ENCODE measurements at places on chromosomes 11 and 22. TPM values are rescaled to one million over a fixed set of nuclear protein-coding genes. Genes with fewer than 3 reads are reported as not detected.

The GRM5 gene
- 0.05 TPM for polyA plus RNA-seq

The OR4B1 gene
- polyA plus RNA-seq = not detected

The POU2AF2 gene
- not detected for polyA plus RNA-seq

The MYBPC3 gene
- 0.49 TPM for polyA plus RNA-seq

The MYOD1 gene
- 100 TPM for polyA plus RNA-seq

The OR51B4 gene
- polyA plus RNA-seq = not detected

DNA sequence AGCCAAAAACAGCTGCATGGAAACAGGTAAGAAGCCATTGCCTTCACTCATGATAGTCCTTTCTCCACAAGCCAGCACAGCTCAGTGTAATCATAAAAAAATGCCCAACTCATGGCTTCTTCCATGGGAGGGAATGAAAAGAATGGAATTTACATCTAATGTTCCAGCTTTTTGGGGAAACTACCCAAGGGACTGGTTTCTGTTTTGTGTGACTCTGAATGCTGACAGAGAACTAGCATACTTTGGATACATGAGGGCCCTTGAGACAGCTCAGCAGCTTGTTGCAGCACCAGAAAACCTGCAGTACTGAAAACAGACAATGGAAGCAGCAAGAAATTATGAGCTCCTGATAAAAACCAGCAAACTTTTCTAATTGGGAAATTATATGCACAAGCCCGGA, 24.2 kb upstream of the HORMAD2 start:
- no peak for DNase-seq

DNA sequence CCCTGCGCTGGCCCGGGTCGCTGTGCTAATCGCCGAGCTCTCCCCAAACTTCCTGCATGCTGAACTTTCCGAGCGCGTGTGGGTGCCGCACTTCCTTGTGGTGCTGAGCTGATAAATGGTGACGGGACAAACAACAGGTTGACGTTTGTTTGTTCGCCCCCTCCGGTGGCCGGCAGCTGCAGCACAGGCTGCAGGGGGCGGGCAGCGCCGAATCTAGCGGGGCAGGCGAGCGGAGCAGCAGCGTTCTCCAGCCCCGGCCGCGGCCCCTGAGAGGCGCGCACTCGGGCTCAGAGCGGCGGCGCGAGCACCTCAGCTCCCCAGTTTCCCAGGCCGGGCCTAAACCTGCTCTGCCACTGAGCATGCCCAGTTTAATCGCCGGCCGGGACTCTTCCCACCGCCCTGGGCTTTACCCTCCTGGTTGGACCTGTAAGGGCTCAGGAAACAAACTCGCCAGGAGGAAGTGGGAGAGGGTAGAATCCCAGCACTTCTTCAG, at the start of gene PDGFD:
Gene PDGFD, minus strand, starts transcription at position 120 of the 493 bp plus-strand sequence.
- DNase-seq = peak; percentile 78

DNA sequence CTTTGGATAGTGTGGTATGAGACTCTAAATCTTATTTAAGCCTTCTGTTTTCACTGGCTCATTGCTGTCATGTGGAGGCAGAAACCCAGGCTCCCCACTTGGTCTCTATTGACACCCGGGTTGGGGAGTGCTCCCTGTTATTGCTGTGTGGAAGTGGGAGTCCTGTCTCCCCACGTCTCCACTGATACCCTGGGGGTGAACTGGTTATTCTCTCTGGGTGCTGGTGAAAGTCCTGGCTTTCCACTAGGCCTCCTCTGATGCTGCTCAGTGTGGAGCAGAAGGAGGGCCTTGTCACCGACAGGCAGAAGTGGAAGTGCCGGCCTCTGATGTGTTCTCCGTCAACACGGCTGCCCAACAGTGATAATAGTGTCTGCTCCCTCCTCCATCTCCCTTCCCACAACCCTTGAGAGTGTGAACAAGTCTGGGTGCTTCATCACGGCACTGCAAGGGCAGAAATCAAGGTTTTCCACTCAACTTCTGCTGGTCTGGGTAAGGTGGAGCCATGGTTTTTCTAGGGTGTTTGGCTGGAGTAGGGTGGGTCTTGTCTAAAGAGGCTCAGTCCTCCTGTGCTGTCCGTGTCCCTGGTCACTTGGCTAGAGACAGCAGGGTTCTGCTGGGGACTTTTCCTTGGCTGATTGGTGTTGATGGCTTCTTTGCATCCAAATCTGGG, 240.7 kb upstream of the B3GAT1 start:
- DNase-seq = no peak

DNA sequence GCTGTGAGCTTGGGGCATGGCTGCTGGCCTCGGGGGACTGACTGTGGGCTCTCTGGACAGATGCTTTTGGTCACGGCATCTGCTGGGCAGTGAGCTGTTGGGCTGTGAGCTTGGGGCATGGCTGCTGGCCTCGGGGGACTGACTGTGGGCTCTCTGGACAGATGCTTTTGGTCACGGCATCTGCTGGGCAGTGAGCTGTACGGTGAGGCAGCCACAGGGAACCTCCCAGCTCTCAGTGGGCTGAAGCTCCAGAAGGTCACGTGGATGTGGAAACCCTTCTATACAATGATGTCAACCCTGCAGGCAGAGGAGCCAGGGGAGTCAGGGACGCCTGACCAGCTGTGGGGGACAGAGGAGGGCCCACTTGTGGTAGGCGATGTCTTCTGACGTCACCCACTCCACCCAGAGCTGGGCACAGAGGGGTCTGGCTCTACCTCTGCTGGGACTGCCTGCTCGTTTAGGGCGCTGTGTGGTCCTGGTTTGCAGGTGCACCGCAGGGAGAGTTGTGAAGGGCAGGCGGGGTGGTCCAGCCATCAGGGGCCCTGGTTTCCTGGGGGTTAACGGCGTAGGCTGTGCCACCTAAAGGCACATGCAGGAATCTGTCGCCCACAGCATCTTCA, 1331.3 kb downstream of the BRD1 start:
- DNase-seq = no peak

- no peak for DNase-seq
Measured at GRCh38 chr11:94305146-94305545, 766 bp downstream of the IZUMO1R start.

DNA sequence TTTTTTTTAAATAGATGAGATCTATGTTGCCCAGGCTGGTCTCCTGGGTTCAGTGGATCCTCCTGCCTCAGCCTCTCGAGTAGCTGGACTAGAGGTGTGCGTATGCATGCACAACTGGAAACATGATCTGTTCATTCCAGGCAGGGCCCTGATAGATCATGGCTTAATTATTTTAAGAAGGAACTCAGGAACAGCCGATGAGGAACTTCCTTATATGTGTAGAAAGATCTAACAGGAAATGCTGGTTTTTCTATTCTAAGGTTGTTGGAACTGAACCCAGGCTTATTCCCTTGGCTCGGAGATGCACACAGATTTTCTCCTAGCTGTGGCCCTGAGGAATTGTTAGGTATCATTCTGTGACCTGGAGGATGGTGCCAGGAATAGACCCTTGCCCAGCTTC, 32.4 kb downstream of the SPECC1L start:
- peak; percentile 19 for DNase-seq

DNA sequence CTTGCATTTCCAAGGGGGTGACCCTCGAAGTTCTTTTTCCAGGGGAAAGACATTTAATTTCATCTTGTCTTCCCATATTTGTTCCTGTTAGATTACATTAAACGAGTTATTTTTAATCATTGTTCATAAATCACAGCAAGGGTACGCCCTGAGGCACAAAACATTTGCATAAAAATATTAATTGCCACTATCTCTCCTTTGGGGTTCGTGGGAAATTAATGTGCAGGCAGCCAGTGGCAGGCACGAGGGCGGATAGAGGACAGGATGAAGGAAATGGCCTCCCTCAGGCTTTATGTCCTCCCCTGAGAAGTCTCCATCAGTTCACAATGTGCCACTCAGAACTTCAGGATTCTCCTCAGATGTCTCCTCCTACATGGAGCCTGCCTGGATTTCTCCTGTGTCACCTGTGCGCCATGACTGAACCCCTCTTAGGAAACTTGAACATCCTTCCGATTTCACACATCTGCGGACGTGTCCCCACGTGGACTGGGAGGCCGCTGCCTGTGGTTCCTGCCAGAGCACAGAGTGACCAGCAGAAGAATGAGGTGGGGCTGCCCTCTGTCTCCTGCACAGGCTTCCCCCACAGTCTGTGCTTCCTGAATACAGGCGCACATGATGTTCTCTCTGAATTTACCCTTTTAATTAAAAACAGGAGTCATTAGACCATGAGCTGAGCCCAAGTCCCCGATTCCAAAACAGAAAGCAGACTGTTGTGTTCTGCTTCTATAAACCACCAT, 1085.9 kb downstream of the TBC1D22A start:
- no peak for DNase-seq

- DNase-seq = no peak
Measured at GRCh38 chr22:19807161-19807913, 46.8 kb downstream of the TBX1 start.

DNA sequence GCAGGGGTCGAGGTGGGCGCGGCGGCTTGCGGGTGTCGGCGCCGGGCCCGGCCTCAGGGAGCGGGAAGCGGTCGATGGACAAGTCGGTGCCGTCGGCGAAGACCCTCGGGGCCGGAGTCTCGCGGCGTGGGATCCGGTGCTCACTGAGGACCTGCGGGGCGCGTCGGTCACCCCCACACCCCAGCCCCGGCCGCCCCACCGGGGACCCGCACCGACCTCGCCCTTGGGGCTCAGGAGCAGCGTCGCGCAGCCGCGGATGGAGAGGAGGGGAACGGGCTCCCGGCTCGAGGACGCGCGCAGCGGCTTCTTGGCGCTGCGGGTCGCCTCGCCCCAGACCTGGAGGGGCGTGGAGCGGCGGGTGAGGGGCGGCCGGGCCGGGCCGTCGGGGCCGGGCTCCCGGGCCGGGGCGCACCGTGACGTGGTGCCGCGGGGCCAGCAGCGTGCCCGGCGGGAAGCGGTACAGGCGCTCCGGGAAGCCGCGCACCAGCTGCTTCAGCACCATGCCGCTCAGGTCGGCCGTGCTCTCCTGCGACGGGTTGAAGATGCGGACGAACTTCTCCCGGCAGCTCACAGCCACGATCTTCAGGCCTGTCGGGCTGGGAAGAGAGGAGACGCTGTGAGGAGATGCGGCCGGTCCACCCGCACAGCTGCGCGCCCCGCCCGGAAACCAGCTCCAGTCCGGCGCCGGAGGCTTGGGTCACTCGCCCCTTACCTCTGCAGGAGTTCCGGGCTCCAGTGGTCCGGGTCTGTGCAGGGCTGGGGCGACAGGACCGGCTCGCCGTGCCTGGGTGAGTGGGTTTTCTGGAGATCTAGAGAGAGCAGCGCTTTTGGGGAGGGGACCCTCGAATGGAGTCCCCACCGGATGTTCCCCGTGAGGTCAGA, 4.5 kb downstream of the LMNTD2 start:
- no peak for DNase-seq

GRCh38 chr11:975827-976226, 50.2 kb downstream of the AP2A2 start:
- DNase-seq = peak; percentile 27

DNA sequence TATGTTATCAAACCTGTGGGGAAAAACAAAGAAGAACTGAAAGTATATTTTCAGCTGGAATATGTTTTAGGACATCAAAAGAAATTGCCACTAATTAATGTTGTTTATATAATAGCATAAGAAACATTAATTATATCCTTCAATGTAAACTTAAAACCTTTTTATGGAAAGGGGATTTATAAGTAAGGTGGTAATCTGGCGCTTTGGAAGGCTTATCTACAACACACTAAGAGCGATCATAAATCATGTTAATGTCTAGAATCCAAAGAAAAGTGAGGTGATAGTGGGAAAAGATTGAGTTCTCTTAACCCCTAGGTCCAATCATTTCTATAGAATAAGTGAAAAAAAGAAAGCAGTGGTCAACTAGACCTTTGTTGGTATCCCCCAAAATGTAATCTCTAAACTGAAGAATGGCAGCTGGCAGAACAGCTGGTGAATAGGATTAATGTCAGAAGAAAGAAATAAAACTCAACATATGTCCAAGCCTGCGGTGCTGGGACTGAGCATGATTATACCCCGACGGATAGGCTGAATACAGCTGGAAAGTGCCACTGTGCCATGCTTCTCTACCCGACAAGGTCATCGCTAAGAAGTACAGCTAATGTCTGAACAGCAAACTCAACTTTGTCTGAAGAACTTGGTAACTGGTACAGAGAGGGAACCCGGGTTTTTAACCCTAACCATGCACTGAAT, 64.0 kb downstream of the SOX6 start:
- DNase-seq = peak; percentile 26

DNA sequence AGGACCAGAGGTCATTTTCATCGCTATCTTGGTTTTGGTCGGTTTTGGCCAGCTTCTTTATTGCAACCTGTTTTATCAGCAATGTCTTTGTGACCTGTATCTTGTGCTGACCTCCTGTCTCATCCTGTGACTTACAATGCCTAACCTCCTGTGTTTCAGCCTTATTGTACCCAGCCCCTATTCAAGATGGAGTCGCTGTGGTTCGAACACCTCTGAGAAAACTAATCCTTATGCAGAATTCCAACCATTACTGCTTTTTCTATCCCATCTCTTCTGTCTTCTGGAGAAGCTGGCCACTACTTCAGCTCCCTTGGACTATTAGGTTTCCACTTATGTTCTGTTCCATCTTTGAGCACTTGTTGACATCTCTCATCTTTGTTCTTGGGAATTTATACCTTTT, 62.6 kb downstream of the METTL15 start:
- DNase-seq = no peak

- DNase-seq = no peak
Measured at GRCh38 chr11:61639816-61640443, 40.3 kb upstream of the DAGLA start.

- DNase-seq = no peak
Measured at GRCh38 chr22:44570476-44571445, 72.7 kb upstream of the RTL6 start.

- DNase-seq = no peak
Measured at GRCh38 chr11:128022007-128022368, 565.4 kb downstream of the ETS1 start.

- DNase-seq = no peak
Measured at GRCh38 chr11:125057693-125058016, 5.5 kb upstream of the SLC37A2 start.

DNA sequence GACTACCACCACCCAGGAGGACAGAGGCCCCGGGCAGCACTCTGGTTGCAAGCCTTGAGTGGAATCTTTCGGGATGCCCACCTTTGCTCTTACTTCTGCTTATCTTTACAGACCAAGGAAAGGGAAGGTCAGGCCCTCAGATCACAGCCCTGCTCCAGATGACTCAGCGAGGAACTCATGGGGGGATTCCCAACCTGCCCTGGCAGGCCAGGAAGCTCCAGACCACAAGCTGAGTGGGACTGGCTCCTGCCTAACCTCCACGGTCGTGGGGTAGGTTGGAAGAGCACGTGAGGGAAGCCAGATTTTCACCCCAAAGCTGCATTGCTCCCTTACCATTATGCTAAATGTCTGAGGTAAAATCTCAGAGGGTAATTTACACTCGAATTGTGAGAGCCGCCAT, 11.8 kb downstream of the TBC1D10A start:
- no peak for DNase-seq

DNA sequence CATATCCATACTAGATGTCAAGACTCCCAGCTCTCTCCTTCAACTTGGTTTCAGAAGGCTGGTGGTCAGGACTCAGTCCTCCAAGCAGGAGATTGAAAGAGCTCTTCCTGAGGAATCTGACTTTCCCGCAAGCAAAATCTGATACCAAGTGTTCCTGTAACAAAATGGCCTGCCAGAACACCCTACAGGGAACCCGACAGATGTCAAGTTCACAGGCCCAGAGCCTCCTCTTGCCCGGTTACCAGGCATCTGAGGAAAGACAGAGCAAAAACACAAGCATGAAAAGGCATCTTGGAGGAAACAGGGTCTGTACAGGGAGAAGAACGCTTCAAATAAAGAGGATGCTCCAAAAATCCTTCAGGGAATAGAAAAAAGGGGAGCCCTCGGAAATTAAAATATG, 8.7 kb upstream of the KCNJ5 start:
- DNase-seq = no peak

GRCh38 chr11:103942646-103943045, 93.8 kb upstream of the DDI1 start:
- no peak for DNase-seq

- no peak for DNase-seq
Measured at GRCh38 chr11:35011389-35011788, 95.0 kb downstream of the PDHX start.

- no peak for DNase-seq
Measured at GRCh38 chr11:32779136-32779535, 15.3 kb downstream of the CCDC73 start.
